Fibroblast of lung (primary cell): ENCODE measurements at places on chromosomes 2 and 18. TPM values are rescaled to one million over a fixed set of nuclear protein-coding genes. Genes with fewer than 3 reads are reported as not detected.

Gene LBX2
- total RNA-seq, result 1.5 and 3.0 TPM in 2 replicates

Gene TFCP2L1
- not detected in 2 replicates for total RNA-seq

Gene UGT1A4
- not detected in 2 replicates for total RNA-seq

Gene CHRND
- total RNA-seq, result not detected in 2 replicates

Gene RGPD3
- total RNA-seq, result 0.17 and 0.26 TPM in 2 replicates

Gene LIMS2
- 0.51 and 1.8 TPM in 2 replicates for total RNA-seq

Gene CAPN14
- under 0.01 and 0.17 TPM in 2 replicates for total RNA-seq

Gene MPP4
- total RNA-seq, result 0.26 and 0.50 TPM in 2 replicates

Gene RESP18
- total RNA-seq, result not detected in 2 replicates

Gene FOXI3
- not detected in 2 replicates for total RNA-seq

Gene CABLES1
- 11.4 and 15.7 TPM in 2 replicates for total RNA-seq

Gene SLC16A14
- 1.5 and 5.6 TPM in 2 replicates for total RNA-seq

Gene RAX
- not detected in 2 replicates for total RNA-seq
